ENCODE measurements at places on chromosomes 12 and 14.

GRCh38 chr12:20451761-20452160 lies 83.4 kb downstream of the PDE3A start:
- DNase-seq: peak; percentile 71

DNA sequence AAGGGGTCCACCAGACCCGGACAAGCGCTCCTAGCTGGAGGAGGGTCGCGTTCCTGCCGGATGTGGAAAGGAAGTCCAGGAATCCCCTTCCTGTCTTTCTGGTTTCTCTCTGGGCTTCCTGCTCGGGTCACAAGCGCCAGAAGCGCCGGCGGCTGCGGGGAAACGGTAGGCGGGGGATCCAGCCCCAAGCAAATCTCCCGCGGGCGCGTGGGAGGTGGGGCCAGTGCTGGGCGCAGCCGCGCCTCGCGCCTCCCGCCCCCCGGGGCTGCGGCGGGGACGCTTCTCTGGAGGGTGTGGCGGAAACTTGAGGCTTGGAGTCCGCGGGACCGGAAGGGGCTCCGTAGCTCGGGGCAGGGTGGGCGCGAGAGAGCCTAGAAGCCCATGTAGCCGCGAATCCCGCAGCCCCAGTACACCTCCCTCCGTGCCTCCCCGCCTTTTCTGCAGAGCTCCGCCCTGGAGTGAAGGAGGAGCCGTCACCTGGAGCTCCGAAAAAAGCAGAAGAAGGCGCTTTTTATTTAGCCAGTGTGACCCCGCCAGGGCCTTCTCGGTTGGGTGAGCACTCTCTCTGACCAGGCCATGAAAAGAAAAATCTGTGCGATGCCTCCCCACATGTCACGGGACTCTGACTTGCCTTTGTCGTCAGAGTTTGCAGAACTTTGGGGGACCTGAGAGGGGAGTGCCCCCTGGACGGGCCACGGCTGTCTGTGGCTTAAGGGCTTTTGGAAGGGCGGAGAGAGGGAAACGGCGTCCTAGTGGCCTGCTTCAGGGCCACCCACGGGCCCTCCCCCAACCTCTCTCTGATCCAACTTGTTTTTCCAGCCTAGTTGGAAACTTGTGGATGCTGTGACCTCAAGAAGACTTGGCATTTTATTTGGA lies 21.4 kb upstream of the CLEC2D start:
- DNase-seq: peak; percentile 97

GRCh38 chr14:24062216-24062980 lies 9.0 kb upstream of the CPNE6 start:
- no peak for DNase-seq

DNA sequence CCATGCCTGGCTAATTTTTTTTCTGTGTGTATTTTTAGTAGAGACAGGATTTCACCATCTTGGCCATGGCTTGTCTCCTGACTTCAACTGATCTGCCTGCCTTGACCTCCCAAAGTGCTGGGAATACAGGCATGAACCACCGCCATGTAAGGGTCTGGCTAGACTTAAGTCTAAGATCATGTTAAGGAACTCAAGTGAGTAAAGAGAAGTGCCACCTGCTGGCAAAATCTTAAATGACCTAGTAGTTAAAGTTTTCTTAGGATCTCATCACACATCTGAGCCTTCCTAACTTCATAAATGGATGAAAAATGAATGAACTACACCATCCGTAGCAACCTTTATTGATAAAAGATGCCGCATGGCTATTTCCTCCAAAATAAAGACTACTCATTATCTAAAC lies 1.7 kb upstream of the C12orf56 start:
- DNase-seq: no peak

GRCh38 chr12:52696588-52696987 lies 6.7 kb downstream of the KRT77 start:
- DNase-seq: no peak

GRCh38 chr14:90375934-90376333 lies 20.9 kb upstream of the CALM1 start:
- no peak for DNase-seq

- DNase-seq: no peak
Measured at GRCh38 chr12:108270035-108270848, 68.9 kb downstream of the CMKLR1 start.

- peak; percentile 70 for DNase-seq
Measured at GRCh38 chr12:81128930-81129554, 51.2 kb downstream of the ACSS3 start.

GRCh38 chr14:71322655-71323250 lies 415.5 kb downstream of the PCNX1 start:
- DNase-seq: no peak

DNA sequence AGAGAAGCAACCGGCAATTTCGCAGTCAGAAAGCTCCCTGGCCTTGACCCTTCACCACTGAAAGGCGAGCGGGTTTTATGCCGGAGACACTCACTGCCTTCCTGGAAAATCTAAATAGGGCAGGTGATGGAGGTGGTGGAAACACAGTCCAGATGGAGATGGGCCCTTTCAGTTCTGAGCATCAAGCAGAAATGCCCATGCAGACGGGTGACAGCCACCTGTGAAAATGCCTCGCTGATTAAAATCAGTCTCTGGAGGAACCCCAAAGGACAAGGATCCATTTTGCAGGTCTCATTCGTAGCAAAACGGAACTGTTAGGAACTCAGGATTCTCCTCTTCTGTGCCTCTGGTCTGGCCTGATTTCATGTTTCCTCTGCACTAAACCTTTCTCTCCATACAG lies 74.2 kb downstream of the FZD10 start:
- no peak for DNase-seq

DNA sequence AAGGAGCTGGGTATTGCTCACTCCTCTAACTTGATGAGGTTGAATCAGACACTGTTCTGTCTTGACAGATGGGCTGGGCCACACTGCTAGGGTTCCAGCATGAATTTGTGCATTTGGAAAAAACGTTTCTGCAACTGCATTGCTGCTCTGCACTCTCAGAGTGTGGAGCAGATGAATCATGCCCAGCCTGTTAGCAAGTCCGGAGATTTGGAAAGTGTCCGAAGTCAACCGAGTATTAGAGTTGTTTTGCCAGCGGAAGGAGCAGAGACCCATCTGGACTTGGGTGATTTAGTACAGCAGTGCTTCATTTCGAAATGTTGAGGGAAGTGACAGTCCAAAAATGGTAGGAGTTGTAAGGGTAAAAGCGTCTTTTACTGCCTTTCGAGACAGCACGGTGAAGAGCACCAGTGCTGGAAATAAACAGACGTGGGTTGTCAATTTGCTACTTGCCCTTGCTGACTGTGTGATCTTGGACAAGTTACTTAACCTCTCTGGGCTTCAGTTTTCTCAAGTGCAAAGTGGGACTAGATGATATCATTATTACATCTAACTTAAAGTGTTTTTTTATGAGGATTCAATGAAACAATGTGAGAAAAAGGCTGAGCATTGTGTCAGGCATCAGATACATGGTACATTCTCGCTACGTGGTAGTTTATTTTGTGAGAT lies 139.5 kb downstream of the CHST11 start:
- DNase-seq: peak; percentile 85

- no peak for DNase-seq
Measured at GRCh38 chr12:93203361-93203760, 174.4 kb upstream of the NUDT4 start.

DNA sequence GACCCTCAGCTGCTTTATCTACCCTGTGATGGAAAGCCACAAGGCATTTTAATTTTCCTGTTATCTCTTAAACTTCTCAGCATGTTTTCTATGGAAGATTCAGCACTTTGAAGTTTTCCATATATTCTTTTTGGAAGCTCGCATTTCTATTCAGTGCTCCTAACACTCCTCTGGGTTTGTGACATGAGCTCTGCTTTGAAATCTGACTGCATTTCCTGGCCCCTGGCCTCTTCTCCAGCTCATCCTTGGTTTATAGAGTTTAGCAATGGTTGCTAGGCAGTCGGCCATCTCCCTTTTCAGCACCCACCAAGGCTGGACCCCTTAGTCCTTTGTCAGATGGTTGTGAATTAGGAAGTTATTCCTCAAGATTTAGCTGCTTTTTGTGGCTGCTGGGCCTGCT lies 150.6 kb downstream of the KCNA5 start:
- DNase-seq: no peak

DNA sequence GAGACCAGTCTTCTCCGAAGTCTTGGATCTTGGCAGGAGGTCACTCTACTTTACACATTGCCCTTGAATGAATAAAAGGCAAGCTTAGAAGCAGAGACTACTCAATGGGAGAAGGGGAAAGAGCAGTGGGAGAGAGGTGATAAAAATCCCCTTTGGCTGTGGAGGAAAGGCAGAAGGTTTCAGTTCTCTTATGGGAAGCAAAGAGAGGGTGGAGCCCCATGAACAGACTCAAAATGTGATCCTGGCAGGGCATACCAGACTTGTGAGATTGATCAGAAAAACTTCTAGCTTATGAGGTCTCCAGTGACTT lies 49.6 kb upstream of the HECTD1 start:
- no peak for DNase-seq

DNA sequence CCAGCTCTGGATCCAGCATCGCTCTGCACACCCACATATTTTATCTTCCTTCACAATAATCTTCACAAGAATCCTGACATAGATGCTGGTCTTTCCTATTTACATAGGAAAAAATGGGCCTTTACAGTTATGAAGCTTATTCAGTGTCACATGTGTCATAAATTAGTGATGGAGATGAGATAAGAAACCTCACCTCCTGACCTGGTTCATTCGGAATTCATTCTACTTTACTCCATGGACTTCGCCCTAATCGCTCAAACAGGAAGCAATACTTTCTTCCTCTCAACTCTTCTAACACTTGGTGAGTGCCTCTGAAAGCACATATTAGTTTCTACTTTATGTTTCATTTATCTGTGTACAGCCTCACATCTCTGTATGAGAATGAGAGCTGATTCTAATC lies 12.0 kb upstream of the SINHCAF start:
- no peak for DNase-seq

- peak; percentile 98 for DNase-seq
Measured at GRCh38 chr12:68808388-68809189, 612 bp downstream of the MDM2 start.

GRCh38 chr12:30652034-30652696 lies 43.5 kb downstream of the IPO8 start:
- DNase-seq: no peak

GRCh38 chr12:108807476-108807875 lies 49.9 kb downstream of the SSH1 start:
- no peak for DNase-seq

DNA sequence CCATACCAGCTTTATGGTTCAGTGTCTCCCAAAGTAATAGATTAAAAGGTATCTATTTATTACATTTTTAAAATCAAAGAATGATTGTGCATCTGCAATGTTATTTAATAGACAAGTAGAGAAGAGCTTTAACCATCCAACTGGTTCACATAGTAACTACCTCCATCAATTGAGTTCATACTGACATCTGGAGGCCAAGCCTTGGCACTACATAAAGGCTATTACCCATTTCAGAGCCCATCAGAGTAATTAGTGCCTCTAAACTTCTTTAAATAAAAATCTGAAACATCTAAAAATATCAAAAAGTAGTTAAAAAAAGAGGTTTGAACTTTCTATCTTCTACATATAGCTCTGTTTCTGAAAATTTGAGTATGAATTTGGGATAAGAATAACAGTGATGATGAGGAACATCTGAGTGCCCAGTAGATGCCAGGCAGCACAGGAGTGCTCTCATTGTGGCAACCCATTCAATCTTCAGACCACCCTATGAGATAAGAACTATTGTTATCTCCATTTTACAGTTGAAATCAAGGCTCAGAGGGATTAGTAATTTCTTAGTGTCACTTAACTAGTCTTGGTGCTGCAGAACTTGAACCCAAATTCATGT lies 132.9 kb upstream of the DAAM1 start:
- DNase-seq: no peak

- peak; percentile 87 for DNase-seq
Measured at GRCh38 chr12:108773798-108774788, 42.8 kb upstream of the CORO1C start.
